ENCODE measurements at places on chromosomes 6 and 20. TPM values are rescaled to one million over a fixed set of nuclear protein-coding genes. Genes with fewer than 3 reads are reported as not detected.
A peak's percentile ranks its signal among the peaks of the same experiment; 100 is the strongest.

- peaks cover 12% of the 10 kb centered on the region for H3K27me3 ChIP-seq
- DNase-seq, result no peak
- no peak overlapping the region for H3K4me3 ChIP-seq
- H3K4me1 ChIP-seq, result no peaks in the 10 kb centered on the region
- H3K36me3 ChIP-seq, result no peaks in the 10 kb centered on the region
Observed at GRCh38 chr20:60961551-60961950, 290.5 kb upstream of the CDH4 start.

The ETV7 gene
- total RNA-seq, result 1.7 TPM

The LY6G5C gene
- 2.0 TPM for total RNA-seq

DNA sequence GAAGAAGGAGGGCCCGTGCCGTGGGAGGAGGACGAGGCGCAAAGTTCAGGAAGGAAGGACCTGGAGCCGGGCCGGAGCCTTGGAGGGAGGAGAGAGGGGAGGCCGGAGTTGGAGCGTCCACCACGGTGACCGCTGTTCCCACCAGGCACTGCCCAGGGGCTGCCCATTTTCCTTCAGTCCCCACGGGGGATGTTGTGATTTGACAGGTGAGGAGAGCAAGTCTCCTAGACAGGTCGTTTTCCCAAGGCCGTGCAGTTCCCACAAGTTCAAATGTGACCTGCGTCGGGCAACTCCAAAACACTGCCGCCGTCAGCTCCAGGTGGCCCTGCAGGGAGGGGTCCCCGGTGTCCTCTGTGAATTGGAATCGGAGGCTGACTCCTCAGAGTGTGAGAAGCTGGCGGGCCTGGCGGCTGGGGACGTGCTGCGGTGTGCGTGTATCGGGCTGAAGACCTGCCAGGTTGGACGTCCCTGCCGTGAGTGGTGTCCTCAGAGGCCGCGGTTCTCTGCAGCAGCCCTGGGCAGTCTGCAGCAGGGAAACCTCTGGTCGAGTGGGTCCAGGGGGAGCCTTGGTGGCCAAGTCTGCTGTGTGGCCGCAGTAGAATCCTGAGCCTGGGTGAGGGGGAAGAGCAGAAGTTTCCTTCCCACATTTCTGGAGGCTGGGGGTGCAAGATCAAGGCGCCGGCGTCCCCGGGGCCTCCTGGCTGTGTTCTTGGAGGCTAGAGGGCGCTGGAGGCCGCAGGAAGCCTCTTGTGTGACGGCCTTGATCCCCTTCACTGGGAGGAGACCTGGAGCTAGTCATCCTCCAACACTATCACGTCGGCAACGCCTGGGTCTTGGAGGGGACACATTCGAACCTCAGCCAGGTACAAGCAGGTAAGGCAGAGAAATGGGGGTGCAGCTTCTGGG lies 115.1 kb upstream of the FRMD1 start:
- H3K27ac ChIP-seq, result no peak overlapping the region
- no peaks in the 10 kb centered on the region for H3K36me3 ChIP-seq
- DNase-seq, result peak; percentile 61

The ARMH2 gene
- not detected for total RNA-seq

DNA sequence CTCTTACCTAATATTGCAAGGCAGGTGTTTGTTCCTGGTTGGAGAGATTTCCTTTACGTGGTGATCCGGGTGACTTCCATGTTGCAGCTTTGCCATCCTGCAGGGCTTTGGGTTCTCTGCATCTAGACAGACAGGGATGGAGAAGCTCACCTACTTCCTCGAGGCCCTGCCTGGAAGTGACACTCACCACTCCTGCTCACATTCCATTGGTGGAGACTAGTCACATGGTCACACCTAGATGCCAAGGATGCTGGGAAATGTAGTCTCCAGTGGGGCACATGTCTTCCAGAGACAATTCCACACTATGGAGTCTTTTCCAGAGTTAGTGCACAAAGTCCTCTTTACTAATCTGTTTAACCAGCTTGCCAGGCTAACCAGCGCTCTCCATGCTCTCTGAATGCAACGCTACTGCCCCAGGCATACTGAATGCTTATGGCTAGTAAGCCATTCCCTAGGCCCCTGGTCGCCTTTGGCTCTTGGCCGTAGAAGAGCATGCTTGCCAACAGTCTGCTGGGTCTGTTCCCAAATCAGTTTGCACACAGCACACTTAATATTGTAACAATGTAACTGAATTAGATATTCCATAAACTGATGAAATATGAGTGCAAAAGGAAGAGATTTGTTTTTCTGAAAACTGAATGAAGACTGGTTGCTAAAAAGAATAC lies 6.7 kb upstream of the KCNK15 start:
- no peak for DNase-seq
- H3K4me3 ChIP-seq, result no peak overlapping the region
- peaks cover 10% of the 10 kb centered on the region for H3K4me1 ChIP-seq
- peaks cover 35% of the 10 kb centered on the region for H3K27me3 ChIP-seq
- H3K36me3 ChIP-seq, result peaks cover 4% of the 10 kb centered on the region

The VEGFA gene
- 136 TPM for total RNA-seq

The NINL gene
- total RNA-seq, result 26.0 TPM

DNA sequence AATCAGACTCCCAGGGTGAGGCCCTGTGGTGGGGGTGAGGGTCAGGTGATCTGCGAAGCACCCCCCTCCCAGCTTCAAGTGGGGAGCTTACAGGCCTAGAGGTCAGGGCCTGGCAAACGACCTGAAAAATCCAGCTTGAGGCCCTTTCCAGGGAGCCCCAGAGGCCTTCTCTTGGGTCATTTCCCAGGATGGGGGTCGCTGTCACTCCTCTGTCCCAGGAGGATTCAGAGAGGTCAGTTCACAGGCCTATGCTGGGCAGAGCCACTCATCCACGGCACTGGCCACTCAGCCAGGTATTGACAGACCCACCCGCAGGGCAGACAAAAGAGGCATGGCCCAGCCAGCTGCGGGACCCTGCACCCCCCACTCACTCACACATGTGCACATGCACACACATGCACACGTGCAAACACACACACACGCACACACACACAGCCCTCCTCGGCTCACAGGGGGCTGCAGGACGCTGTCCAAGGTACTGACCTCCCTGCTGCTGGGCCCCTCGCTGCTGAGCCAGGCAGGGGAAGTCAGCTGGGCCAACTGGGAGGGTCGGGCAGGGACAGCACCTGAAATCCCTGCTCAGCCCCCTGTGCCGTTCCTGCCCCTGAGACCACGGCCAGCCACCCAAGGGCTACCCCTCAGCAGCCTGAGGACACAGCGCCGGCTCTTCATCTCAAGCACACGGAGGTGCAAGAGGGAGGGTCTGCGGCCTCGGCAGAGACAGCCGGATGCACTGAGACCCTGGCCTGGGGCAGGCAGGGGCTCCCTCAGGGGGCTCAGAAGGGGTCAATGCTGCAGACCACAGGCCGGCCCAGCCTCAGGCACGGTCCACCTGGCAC lies 113.8 kb downstream of the TAF4 start:
- peak; percentile 82 for DNase-seq
- peaks cover 10% of the 10 kb centered on the region for H3K27me3 ChIP-seq
- H3K36me3 ChIP-seq, result no peaks in the 10 kb centered on the region
- H3K4me3 ChIP-seq, result no peak overlapping the region
- no peak overlapping the region for H3K27ac ChIP-seq
- peaks cover 2% of the 10 kb centered on the region for H3K4me1 ChIP-seq

The CLDN20 gene
- total RNA-seq, result not detected

DNA sequence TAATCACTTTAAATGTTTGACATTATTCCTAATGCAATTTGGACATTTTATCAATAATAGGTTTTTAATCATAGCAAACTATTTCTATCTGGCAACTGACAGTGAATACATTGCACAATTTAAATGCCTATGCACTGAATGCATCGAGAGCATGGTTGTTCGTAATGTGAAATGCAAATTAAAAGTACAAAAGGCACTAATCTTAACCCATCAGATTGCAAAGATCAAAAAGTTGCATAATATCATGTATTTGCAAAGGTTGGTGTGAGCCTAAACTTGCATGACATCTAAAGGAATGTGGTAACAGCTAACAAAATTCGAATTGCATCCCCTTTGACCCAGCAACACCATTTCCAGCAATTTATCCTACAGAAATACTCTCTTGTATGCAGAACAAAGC lies 469.9 kb upstream of the IRAK1BP1 start:
- H3K36me3 ChIP-seq, result no peaks in the 10 kb centered on the region
- no peak for DNase-seq
- H3K4me3 ChIP-seq, result no peak overlapping the region
- H3K27me3 ChIP-seq, result no peaks in the 10 kb centered on the region
- H3K4me1 ChIP-seq, result no peaks in the 10 kb centered on the region

The PRND gene
- not detected for total RNA-seq

- H3K4me1 ChIP-seq, result peaks cover 24% of the 10 kb centered on the region
- no peak for DNase-seq
- H3K36me3 ChIP-seq, result no peaks in the 10 kb centered on the region
- peaks cover 47% of the 10 kb centered on the region for H3K27me3 ChIP-seq
- H3K4me3 ChIP-seq, result no peak overlapping the region
- no peak overlapping the region for H3K27ac ChIP-seq
Observed at GRCh38 chr6:14635934-14636591, 518.5 kb downstream of the CD83 start.

- H3K4me1 ChIP-seq, result no peaks in the 10 kb centered on the region
- no peaks in the 10 kb centered on the region for H3K27me3 ChIP-seq
- H3K27ac ChIP-seq, result no peak overlapping the region
- no peak for DNase-seq
- H3K36me3 ChIP-seq, result no peaks in the 10 kb centered on the region
- no peak overlapping the region for H3K4me3 ChIP-seq
Observed at GRCh38 chr6:127860723-127861122, 40.1 kb downstream of the THEMIS start.

- no peak overlapping the region for H3K27ac ChIP-seq
- H3K4me3 ChIP-seq, result no peak overlapping the region
- peaks cover 4% of the 10 kb centered on the region for H3K4me1 ChIP-seq
Observed at GRCh38 chr6:170393807-170394399, 87.3 kb downstream of the FAM120B start.

GRCh38 chr6:35980991-35981645 lies 43.3 kb downstream of the SLC26A8 start:
- H3K4me1 ChIP-seq, result no peaks in the 10 kb centered on the region
- DNase-seq, result no peak
- H3K4me3 ChIP-seq, result no peak overlapping the region
- H3K36me3 ChIP-seq, result no peaks in the 10 kb centered on the region
- H3K27ac ChIP-seq, result no peak overlapping the region
- H3K27me3 ChIP-seq, result peaks cover 6% of the 10 kb centered on the region

DNA sequence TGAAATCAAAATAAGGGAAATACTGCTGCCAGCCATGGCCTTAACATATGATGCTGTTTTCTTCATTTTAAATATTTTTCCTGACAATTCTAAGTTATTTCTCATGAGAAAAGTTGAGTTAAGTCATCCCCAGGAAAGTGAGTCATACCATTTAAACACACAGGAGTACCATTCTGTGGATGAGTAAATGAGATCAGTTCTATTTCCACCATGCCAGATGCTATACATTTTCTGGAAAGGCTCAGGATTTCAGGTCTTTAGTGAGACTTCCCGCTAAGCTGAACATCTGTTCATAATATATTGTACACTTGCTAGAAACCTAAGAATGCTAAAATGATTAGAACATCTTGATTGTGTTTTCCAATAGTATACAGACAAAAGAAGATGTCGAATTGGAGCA lies 256.2 kb upstream of the MANEA start:
- peaks cover 3% of the 10 kb centered on the region for H3K4me1 ChIP-seq
- H3K27me3 ChIP-seq, result no peaks in the 10 kb centered on the region
- no peak for DNase-seq
- H3K27ac ChIP-seq, result no peak overlapping the region

Measured in type B pancreatic cell (in vitro differentiated cells).